ENCODE measurements at places on chromosomes 2 and 18.
A peak's percentile ranks its signal among the peaks of the same experiment; 100 is the strongest.

DNA sequence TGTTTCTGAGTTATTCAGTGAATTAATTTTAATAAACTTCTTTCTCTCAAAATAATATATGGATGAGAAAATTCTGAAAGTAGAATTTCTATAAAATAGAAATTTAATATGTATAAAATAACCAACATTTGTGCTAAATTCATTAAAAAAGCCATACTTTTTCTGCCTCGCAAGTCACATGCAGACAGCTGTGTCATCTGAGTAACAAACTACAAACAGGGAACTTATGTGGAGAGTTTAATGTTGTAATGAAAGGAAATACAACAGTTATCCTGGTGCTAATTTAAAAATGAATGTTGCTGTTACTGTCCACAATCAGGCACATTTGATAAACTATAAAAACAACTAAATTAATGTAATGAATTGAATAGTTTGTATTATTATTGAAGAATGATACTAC, 22.2 kb downstream of the RMDN2 start:
- DNase-seq: no peak

DNA sequence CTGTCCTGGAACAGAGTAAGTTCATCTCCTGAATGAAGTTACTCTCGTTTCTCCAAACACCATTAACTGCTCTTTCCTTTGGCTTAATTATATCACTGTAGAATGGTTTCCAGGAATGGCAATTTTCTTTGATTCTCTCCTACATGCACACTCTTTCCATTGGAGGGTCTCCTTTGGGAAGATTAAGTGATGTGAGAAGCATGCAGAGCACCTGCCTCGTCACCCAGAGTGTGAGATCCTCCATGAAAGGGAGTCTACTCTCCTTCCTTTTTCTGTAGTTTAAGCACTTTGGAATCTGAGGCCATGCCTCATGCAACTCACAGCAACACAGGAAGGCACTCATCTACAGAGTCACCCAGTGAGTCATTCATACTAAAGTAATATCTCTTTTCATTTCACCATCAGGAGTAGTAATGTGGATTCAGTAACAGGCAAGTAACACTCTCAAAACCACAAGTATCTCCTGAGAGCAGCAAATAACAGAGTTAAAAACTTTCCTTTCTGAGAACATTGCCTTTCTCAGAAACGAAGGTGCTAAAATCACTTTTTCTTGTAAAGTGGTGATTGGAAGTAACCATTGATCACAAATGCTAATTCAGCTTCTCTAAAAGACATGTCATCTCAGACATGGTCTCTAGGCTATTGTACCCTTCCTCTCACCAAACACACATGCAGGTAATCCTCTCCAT, 52.8 kb upstream of the IL1RL1 start:
- DNase-seq: peak; percentile 12

- no peak for DNase-seq
Observed at GRCh38 chr2:235591231-235591730, 97.4 kb downstream of the AGAP1 start.

GRCh38 chr2:43144263-43144662, 82.1 kb downstream of the ZFP36L2 start:
- no peak for DNase-seq

- DNase-seq: no peak
Observed at GRCh38 chr2:7436096-7436906, 519.1 kb downstream of the RNF144A start.
